ENCODE measurements at places on chromosomes 12 and 14.

GRCh38 chr14:95481391-95482022 is 34.9 kb downstream of the SYNE3 start:
- DNase-seq: no peak

DNA sequence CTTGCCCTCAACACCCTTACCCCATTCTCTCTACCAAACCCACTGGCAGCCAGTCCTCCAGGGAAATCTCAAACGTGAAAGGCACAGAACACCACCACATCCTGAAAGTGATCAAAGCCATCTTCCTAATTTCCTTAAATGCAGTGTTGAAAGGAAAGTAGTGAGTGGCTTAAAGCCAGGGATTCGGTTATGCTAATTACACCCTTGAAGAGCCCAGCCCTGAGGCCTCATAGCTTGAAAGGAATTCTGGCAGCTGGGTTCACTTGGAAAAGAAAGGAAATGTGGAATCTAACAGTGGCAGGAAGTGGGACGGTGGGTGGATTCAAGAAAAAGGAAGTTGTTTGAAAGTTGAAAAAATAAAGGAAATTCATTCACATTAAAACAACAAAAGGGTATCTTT is 73.0 kb upstream of the FICD start:
- DNase-seq: no peak

DNA sequence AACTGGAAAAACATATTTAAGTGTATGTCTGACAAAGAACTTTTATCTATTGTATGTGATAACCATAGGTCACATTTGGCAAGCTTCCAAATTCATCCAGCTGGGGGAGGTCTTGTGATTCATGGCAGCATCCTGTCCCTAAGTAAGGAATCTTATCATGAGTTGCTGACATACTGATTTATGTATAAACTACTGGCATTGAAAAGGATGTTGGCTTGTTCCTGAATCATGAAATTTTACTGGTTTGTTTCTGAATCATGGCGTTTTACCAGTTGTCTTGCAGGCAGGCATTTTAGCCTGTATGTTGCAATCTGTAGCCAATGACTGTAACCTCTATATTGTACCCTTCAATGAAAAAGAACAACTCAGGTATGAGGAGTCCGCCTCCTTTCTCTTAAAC is 244.8 kb downstream of the IPO8 start:
- no peak for DNase-seq

GRCh38 chr12:12926571-12927071 is 25.3 kb downstream of the GPRC5D start:
- no peak for DNase-seq

DNA sequence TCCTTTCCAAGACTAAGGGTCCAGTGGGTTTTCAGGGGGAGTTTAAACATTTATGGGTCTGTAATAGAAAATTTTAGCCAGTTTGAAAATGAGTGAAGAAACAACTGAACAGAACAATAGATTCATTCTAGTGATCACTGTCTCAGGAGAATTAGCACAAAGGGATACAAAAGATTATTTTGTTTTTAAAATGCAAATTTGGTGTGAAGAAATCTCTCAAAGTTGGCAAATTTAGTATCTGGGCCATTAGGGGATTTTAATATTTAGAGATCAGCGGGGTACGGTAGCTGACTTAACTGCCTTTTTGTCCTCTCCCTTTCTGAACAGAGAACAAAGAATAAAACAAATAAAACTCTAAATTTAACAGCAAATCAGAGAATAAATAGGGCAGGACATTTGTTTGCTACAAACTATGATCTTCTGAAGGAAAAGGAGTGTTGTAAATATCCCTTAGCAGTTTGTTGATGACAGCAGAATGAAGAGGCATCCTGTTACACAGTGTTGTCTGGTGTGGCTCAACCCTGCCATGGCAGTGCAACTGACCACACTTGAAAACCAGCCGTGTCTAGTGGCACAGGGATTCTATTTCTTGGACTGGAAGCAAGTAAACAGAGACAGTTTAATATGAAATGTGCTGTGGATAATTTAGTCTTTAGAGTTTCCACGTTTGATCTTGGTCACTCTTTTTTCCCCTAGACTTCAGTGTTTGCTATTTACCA is 46.3 kb upstream of the LRTM2 start:
- DNase-seq: no peak

- no peak for DNase-seq
Measured at GRCh38 chr12:68189821-68190242, 30.3 kb upstream of the IFNG start.

- no peak for DNase-seq
Measured at GRCh38 chr12:57552306-57552651, 2.4 kb downstream of the KIF5A start.

- DNase-seq: no peak
Measured at GRCh38 chr12:105985383-105985782, 153.4 kb downstream of the NUAK1 start.

GRCh38 chr12:95228617-95229016 is 11.0 kb downstream of the VEZT start:
- DNase-seq: no peak

DNA sequence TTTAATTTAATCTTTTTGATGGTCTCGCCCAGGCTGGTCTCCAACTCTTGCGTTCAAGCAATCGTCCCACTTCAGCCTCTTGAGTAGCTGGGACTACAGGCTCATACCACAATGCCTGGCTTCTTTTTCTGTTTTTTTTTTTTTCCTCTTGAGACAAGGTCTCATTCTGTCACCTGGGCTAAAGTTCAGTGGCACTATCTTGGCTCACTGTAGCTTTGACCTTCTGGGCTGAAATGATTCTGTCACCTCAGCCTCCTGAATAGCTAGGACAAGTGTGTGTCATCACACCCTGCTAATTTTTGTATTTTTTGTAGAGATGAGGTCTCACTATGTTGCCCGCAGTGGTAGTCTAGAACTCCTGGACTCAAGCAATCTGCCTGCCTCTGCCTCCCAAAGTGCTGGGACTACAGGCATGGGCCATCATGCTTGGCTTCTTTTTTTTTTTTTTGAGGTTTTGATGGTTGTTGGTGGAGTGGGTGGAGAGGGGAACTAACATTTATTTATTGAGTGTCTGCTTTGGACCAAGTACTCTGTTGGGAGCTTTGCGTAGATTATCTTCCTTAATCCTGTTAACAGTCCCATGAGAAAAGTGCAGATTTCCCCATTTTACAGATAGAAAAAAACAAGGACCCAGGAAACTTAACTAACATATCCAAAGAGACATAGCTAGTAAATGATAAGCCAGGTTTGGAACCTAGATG is 102.0 kb downstream of the DIP2B start:
- no peak for DNase-seq

DNA sequence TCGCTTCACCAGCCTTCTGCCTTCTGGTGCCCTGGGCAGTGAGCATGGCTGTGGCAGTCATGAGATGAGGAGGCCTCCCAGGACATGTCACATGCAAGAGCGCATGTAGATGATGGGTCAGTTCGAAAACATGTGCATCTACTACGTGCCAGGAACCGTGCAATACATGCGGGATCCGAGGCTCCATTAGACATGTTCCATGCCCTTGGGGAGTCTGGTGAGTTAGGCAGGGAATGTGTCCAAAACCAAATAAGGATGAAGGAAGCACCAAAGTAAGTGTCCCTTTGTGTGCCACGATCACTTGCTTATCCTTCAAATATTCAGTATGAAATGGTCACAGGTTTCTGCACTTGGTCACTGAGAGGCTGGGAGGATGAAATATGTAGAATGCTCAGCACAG is 223.3 kb downstream of the RBM19 start:
- DNase-seq: no peak

- no peak for DNase-seq
Measured at GRCh38 chr14:96727491-96727890, 69.7 kb upstream of the VRK1 start.

DNA sequence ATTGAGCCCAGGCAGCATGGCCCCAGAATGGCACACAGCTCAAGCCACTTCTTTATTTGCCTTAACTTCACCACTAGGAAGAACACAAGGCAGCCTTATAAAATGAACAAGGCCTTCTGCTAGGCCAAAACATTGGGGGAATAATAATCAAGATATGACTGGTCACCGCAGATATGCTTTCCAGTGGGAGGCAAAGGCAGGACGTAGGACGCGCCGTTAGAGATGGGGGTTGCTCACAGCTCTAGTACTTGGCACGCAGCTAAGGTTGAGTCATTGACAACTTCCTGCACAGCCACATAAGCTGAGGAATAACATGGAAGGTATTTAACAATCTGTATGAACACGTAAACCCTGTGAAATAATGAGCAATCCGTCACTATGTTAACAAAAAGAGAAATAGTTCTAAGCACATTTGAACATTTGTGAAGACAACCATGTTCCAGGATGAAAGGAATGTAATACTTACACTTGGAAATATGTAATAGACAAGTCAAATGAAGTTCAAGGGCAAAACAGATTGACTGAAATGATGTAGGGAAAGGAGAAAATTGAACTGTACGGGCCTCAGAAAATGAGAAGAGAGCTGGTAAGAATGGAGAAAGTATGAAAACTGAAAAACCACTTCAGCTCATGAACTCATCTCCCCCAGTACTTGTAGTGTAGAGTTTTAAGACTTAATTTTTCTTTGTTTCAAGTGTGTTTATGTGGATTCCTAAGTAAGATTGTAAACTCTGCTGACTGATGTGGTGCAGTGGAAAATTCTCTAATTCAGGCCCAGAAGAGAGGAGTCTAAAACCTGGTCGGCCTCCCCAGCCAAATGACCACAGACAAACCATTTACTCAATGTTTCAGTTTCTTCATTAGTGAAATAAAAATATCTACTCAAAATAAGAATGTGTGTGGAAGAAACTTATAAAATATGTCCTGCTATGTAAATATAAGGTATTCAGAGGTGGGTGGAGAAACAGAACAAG is 59.3 kb upstream of the CCDC91 start:
- DNase-seq: no peak

DNA sequence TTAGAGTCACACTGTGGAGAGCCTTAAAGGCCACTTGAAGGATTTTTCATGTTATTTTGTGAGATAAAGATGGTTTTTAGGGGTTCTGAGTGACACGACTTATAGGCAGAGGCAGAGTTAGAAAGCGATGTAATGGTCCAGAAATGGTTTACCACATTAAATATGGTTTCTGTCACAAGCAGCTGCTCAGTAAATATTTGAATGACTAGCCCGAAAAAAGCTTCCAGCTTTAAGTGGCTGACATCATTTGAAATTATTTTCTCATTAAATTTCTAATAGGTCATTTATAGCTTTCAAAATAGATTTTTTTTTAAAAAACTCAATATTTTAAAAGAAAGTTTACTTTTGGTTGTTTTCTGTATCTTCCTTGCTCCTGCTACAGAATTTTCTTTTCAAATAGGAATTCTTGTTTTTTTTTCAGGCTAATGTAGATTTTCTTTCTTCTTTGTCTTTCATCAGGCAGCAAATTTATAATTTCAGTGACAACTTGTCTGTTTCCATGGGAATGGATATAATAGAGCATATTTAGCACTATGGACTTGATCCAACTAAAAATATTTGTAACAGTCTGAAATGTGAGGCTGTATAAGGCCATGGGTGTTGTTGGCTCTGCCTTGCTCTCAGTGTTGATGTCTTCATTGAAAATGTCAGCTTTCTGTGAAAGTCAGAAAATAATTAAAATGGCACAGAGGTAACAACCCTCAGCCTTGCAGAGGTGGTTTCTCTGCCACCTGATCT is 700.0 kb downstream of the TMTC2 start:
- DNase-seq: no peak

DNA sequence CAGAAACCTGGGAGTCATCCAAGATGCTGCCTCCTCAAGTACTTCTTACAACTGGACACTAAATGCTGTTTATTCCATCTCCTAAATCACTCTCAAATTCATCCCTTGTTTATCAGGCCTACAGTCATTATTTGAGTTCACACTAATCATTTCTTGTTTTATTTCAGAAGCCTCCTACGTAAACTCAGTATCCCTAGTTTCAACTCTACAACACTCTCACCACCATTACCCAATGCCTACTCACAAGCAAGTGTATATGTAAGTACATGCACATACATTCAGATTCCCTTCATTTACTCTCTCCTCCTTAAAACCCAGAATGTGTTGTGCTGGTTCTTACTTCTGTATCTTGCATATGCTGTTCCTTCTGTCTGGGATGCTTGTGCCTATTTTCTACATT is 43.0 kb downstream of the DDHD1 start:
- DNase-seq: no peak

- DNase-seq: no peak
Measured at GRCh38 chr12:94386422-94386821, 73.2 kb downstream of the CEP83 start.

GRCh38 chr12:45183246-45183645 is 32.6 kb upstream of the ANO6 start:
- DNase-seq: no peak

- no peak for DNase-seq
Measured at GRCh38 chr14:24037658-24038037, 14.2 kb upstream of the CARMIL3 start.

GRCh38 chr14:78335531-78335930 is 165.4 kb downstream of the NRXN3 start:
- DNase-seq: no peak
